Suprapubic skin (tissue), 4 donors: ENCODE measurements at places on chromosomes 1 and 21. TPM values are rescaled to one million over a fixed set of nuclear protein-coding genes. Genes with fewer than 3 reads are reported as not detected.

DNASE2B gene
- total RNA-seq: not detected

HPCAL4 gene
- not detected for total RNA-seq

LCE2A gene
- total RNA-seq: 102 TPM

ACOT11 gene
- total RNA-seq: 6.9 TPM

PINK1 gene
- 116 TPM for total RNA-seq

SOAT1 gene
- 14.6 TPM for total RNA-seq

KRTAP13-2 gene
- not detected for total RNA-seq

MROH9 gene
- not detected for total RNA-seq

CLCA1 gene
- not detected for total RNA-seq

TNFRSF9 gene
- total RNA-seq: not detected

CDC20 gene
- 9.4 TPM for total RNA-seq

PPP1R8 gene
- 32.5 TPM for total RNA-seq

RHOU gene
- total RNA-seq: 5.5 TPM
